ENCODE measurements at places on chromosomes 12 and 14. TPM values are rescaled to one million over a fixed set of nuclear protein-coding genes. Genes with fewer than 3 reads are reported as not detected.

FSCB gene
- under 0.01 TPM for total RNA-seq

CDK17 gene
- total RNA-seq, result 221 TPM

RHOF gene
- 110 TPM for total RNA-seq

NTN4 gene
- total RNA-seq, result 0.31 TPM

TAS2R7 gene
- not detected for total RNA-seq

RCOR1 gene
- total RNA-seq, result 32.6 TPM

MRPS35 gene
- total RNA-seq, result 57.7 TPM

PPFIBP1 gene
- 3.0 TPM for total RNA-seq

NID2 gene
- total RNA-seq, result 0.31 TPM

KIF26A gene
- not detected for total RNA-seq

PPFIA2 gene
- total RNA-seq, result not detected

ISCA2 gene
- 17.1 TPM for total RNA-seq

EIF2S3B gene
- 19.1 TPM for total RNA-seq

KRT71 gene
- not detected for total RNA-seq

NUAK1 gene
- 0.52 TPM for total RNA-seq

CCDC85C gene
- total RNA-seq, result 2.9 TPM

P2RX7 gene
- 9.3 TPM for total RNA-seq

DNAAF2 gene
- total RNA-seq, result 8.3 TPM

TAS2R19 gene
- 1.8 TPM for total RNA-seq

OR4K5 gene
- not detected for total RNA-seq

DDN gene
- total RNA-seq, result 0.21 TPM

FERMT2 gene
- total RNA-seq, result 1.6 TPM

TMCC3 gene
- 10.9 TPM for total RNA-seq

MAP3K9 gene
- total RNA-seq, result 7.5 TPM

RNU4-1 gene
- under 0.01 TPM for total RNA-seq

ABCC9 gene
- total RNA-seq, result 0.10 TPM

BATF gene
- 7.7 TPM for total RNA-seq

MIA2 gene
- total RNA-seq, result 32.0 TPM

BMAL2 gene
- total RNA-seq, result 1.6 TPM

SYT1 gene
- total RNA-seq, result 2.5 TPM

PIWIL1 gene
- total RNA-seq, result not detected

MAP1LC3B2 gene
- 1.9 TPM for total RNA-seq

RTN1 gene
- 8.0 TPM for total RNA-seq

RIMBP2 gene
- total RNA-seq, result not detected

PMCH gene
- not detected for total RNA-seq

SERPINA5 gene
- total RNA-seq, result not detected

RASSF9 gene
- total RNA-seq, result not detected

CD163 gene
- total RNA-seq, result 13.1 TPM

PDZRN4 gene
- total RNA-seq, result not detected

PUS1 gene
- 4.5 TPM for total RNA-seq

DGLUCY gene
- total RNA-seq, result 23.2 TPM

AACS gene
- 3.8 TPM for total RNA-seq

A2ML1 gene
- not detected for total RNA-seq

All from mononuclear cell (primary cell).